GM13977 (cell line): ENCODE measurements at places on chromosomes 11 and 22.
A peak's percentile ranks its signal among the peaks of the same experiment; 100 is the strongest.

DNA sequence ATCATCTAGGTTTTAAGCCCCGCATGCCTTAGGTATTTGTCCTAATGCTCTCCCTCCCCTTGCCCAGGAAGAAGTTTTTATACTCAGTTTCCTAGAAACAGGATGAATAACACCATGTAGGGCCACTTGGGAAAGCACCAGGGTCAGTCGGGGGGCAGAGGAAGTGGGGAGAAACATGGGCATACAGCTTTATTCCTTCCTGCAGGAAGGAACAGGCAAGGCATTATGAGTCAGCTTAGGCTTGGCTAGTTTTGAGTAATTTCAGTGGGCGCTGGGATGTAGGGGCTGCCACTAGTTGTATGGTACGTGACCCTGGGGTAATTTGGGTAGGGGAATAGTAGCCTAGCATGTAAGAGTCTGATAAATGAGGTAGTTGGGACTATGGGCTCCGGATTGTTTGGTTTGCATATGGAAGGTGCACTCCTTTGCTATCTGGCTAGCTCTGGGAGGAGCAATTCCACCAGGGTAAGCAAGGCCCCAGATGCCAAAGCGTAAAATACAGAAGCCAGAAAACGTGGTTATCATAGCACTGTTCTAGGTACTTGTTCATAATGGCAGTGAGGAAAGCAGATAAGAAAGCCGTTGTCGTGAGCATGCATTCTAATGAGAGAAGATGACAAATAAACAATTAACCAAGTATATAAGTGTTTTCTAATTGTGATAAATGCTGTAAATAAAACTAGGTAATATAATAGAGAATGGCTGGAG, 24.8 kb downstream of the ACER3 start:
- no peak for DNase-seq

- DNase-seq = no peak
Observed at GRCh38 chr11:102012946-102013345, 34.3 kb upstream of the CFAP300 start.

- DNase-seq = peak; percentile 99
Observed at GRCh38 chr11:76380977-76381719, at the start of the genes GVQW3 and THAP12. Gene GVQW3 (plus strand): TSS chr11:76381323. CDS start chr11:76381829, 506 bp downstream. Gene THAP12 (minus strand): TSS chr11:76381132. CDS start chr11:76380836, 296 bp downstream.

DNA sequence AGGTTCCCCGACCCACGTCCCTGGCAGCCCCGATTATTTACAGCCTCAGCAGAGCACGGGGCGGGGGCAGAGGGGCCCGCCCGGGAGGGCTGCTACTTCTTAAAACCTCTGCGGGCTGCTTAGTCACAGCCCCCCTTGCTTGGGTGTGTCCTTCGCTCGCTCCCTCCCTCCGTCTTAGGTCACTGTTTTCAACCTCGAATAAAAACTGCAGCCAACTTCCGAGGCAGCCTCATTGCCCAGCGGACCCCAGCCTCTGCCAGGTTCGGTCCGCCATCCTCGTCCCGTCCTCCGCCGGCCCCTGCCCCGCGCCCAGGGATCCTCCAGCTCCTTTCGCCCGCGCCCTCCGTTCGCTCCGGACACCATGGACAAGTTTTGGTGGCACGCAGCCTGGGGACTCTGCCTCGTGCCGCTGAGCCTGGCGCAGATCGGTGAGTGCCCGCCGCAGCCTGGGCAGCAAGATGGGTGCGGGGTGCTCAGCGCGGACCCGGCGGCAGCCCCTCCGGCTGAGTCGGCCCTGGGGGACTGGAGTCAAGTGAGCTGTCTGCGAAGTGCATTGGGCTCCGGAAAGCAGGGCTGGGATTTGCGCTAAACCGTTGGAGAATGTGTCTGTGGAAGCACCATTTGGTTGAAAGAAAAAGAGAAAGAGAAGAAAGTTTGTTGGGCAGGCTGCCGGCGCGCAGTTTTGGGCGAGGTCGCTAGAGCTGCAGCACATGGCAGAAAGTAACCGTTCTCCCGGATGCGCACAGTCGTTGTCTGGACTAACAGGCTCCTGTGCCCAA, at the start of gene CD44:
Gene CD44 (plus strand): TSS at position 229 of the 779 bp plus-strand sequence. CDS start 133 bp downstream, at position 362.
- peak; percentile 75 for DNase-seq

DNA sequence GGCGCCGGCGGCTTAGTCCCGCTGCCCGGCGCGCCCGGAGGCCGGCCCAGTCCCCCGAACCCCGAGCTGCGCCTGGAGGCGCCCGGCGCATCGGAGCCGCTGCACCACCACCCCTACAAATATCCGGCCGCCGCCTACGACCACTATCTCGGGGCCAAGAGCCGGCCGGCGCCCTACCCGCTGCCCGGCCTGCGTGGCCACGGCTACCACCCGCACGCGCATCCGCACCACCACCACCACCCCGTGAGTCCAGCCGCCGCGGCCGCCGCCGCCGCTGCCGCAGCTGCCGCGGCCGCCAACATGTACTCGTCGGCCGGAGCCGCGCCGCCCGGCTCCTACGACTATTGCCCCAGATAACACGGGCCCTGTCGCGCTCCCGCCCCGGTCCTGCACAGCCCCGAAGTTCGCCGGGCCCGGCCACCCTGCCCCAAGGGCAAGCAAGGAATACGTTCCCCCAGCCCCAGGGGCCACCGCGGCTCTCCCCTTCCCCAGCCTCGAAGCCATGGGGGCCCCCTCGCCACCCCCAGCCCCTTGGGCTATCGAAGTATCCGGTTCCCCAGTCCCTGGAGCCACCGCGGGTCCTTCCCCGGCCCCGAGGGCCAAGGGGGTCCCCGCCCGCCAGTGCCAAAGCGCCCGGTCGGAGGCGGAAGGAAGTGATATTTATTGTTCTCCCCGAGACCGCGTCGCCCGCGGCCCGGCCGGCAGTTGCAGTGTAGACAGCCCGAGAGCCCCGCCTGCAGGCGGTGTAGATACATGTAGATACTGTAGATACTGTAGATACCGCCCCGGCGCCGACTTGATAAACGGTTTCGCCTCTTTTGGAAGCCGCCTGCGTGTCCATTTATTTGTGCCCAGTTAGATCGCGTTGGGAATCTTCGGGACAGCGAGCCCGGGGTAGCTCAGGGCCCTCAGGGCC, 6.2 kb downstream of the TBX1 start:
- DNase-seq = peak; percentile 73

- no peak for DNase-seq
Observed at GRCh38 chr11:75272821-75273301, 32.3 kb downstream of the TPBGL start.

DNA sequence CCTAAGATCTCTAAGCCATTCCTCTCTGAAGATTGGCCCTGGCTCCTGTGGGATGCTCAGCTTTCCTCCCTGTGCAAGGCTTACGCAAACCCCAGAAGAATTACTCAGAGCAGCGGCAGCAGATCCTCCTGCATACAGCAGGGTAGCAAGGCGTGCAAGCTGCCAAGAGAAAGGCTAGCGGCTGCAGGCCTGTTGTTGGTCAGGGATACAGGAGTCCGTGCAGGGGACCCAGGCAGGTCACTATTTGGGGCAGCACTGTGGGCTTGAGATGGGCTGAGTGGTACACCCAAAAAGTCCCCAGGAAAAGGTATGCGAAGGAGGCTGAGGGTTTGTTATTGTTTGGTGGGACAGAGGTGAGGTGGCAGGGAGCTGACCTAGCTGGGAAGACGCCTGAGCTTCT, 1.5 kb downstream of the GLB1L2 start:
- no peak for DNase-seq

GRCh38 chr11:80844110-80844819, 1403.4 kb upstream of the TENM4 start:
- DNase-seq = no peak
